ENCODE measurements at places on chromosomes 2 and 18.

GRCh38 chr2:142176941-142177340, 46.1 kb upstream of the LRP1B start:
- DNase-seq: no peak

GRCh38 chr2:152167065-152167464, 8.5 kb downstream of the STAM2 start:
- DNase-seq: no peak

DNA sequence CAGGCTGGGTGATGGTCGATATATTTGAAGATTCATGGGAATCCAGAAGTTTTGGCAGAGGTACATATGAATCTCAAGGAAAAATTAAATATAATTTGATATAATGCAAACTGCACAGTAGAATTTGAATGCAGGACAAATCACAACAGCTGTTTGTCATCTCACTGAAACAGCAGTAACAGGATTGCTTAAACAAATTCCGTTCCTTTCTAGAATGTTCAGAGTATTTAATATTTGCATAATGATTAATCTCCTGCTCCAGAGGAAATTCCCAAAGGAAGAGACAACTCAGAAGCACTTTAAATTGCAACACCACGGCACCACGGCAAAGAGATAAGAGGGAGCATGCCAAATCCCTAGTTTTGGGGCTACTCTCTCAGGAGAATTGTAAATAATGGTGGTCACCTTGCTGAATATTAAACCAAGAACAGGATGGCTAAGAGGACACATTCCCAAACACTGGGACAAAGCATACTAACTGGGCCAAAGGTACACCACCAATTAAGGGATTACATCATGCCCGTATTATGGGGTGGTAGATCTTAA, 67.8 kb upstream of the MAP4K3 start:
- DNase-seq: no peak

DNA sequence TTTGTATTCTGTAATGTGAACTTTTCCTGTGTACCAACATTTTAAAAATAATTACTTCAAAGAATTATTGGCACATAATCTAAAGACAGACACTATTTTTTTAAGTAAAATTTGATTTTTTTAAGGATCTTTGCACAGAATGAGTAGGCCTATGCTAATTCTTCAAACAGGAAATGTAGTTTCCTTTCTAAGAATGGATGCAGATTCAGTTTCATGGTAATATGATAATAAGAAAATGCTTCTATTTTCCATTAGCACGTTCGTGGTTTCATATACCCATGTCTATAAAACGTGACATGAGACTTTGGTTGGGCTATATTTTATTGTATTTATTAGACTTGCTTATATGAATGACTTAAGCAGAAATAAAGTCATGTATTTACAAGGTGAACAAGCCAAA, 191.8 kb upstream of the RBBP8 start:
- DNase-seq: no peak

- no peak for DNase-seq
Observed at GRCh38 chr2:49582946-49583345, 428.6 kb upstream of the FSHR start.

- no peak for DNase-seq
Observed at GRCh38 chr2:215917953-215918620, 95.3 kb downstream of the MREG start.

DNA sequence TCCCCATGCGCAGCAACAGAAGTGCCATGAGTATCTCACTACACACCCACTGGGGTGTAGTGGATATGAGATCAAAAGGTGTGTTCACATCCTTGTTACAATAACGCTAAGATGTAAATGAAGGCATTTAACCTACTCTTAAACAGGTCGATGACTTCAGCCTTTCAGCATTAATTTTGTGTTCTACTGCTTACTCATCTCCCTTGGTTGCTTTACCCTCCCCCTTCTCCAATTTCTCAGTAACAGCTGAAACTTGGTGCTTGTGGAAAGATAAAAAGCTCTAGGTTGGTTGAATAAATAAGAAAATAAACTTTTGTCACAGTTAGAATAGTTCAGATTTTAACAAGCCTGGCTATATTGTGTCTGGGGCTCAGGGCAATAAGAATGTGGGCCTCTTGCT, 147.5 kb upstream of the SESTD1 start:
- DNase-seq: no peak

DNA sequence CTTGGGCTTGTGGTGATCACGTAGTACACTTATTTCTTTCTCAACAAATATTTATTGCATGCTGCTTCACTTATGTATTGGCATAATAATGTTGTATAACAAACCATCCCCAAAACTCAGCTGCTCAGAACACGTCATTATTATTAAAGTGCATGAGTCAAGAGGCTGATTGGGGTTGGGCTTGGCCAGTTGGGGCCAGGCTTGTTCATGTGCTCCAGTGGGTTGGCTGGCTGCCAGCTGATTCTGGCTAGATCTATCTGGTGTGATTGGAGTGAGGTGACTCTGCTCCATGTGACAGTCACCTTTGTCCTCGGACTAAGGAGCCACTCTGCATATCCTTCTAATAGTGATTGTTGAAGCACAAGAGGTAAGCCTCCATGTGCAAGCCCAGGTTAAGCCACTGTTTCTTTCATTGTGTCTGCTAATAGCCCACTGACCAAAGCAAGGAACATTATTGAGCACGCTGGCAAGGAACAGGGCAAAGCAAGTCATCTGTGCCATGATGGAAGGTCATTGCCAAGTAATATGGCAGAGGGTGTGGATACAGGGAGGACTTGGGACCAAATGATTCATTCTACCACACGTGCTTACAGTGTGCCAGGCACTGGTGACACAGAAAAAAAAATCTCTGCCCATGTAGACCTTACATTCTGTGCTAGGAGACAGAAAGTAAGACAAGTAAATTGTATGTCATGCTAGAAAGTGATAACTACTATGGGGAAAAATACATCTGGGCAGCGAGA, 63.3 kb upstream of the TMEM182 start:
- DNase-seq: no peak

DNA sequence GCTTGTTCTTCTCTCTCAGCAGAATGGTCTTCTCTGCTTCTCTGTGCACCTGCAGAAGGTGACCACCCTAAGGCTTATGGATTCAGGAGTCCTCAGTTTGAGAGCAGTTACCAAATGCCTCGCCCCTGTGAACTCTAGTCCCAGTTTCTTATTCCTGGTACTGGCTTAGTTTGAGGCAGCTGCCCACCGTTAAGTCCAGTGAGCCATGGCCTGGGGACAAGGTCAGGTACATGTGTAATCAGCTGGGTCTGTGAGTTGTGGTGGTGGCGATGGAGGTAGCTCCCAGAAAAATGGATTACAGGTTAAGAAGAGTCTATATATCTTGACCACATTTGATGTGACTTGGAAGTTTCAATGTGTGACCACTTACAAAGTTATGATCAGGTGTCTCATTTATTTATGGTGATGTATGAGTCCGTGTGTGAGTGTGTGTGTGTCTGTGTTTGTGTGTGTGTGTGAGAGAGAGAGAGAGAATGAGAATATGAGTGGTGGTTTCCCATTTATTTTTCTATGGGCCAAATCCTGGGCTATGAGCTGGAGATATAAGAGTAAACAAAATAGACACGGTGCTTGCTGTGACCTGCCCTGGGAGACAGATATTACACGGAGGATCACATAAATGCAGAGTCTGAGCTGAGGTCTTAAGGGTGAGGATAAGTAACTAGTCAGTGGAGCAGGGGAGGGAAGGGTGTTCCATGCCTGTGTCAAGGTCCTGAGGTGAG, 13.0 kb upstream of the IL1RN start:
- DNase-seq: no peak

DNA sequence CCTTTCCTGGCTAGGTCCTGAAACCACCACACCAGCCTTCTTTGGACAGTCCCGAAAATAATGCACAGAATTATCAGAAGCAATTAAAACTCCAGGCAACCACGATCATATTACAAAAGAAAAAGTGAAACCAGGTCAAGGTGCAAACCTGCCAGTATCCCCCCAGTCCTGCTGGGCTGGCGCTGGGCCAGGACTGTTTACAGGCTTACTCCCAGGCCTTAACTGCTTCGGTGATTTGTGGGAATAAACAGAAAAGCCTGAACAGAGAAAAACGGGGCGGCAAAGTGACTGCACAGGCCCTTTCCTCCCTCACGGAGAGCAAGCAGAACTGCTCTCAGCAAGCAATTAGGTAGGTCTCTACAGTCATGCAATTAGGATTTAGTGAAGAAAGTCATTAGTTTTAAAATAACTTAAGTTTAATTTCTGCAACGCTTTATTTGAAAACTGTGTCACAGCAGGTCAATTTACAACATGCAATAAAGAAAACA, 1.3 kb downstream of the HDAC4 start:
- peak; percentile 53 for DNase-seq

- no peak for DNase-seq
Observed at GRCh38 chr2:3644246-3644525, 13.8 kb upstream of the ALLC start.

DNA sequence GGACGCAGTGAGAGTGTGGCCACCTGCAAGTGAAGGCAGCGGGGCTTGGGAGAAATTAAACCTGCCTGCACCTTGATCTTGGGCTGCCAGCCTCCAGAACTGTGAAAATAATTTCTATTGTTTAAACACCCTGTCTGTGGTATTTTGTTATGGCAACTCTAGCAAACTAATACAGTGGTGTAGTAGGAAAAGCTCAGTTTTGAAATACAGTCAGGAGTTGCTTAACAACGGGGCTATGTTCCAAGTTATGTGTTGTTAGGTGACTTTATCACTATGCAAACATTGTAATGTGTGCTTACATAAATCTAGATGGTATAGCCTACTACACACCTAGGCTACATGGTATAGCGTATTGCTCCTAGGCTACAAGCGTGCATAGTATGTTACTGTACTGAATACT, 93.4 kb upstream of the FN1 start:
- DNase-seq: no peak

DNA sequence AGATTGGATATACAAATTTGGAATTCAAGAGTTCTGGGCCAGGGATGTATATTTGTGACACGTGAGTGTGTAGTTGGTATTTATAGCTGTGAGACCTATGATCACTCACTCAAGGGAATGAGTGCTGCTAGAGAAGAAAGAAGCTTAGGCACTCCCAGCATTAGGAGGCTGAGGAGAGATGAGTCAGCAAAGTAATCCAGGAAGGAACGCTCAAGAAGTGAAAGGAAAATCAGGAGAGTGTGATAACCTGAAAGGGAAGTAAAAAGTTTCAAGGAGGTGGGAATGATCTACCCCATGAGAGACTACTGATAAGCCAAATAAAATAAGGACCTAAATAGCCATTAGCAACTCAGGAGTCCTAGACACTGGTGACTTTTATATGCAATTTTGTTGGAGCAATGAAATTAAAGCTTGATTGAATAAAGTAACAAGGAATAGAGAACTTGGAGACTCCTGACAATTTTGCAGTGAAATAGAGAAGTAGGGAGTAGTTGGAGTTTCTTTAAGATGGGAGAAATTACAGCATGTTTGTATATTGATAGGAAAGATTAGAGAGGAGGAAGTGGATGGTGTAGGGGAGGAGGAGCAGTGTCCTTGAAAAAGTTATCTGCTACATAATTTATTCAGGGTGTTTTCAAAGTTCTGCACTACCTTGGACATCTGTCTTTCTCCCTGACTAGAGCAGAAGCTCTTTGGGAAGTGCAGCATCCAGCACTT, 89.9 kb downstream of the UBE2E3 start:
- DNase-seq: no peak

GRCh38 chr2:240529344-240529999, 28.3 kb downstream of the ANKMY1 start:
- no peak for DNase-seq

GRCh38 chr18:3294435-3295080, 32.6 kb downstream of the MYL12B start:
- DNase-seq: no peak

GRCh38 chr18:62812242-62812641, 96.9 kb downstream of the PHLPP1 start:
- DNase-seq: no peak

DNA sequence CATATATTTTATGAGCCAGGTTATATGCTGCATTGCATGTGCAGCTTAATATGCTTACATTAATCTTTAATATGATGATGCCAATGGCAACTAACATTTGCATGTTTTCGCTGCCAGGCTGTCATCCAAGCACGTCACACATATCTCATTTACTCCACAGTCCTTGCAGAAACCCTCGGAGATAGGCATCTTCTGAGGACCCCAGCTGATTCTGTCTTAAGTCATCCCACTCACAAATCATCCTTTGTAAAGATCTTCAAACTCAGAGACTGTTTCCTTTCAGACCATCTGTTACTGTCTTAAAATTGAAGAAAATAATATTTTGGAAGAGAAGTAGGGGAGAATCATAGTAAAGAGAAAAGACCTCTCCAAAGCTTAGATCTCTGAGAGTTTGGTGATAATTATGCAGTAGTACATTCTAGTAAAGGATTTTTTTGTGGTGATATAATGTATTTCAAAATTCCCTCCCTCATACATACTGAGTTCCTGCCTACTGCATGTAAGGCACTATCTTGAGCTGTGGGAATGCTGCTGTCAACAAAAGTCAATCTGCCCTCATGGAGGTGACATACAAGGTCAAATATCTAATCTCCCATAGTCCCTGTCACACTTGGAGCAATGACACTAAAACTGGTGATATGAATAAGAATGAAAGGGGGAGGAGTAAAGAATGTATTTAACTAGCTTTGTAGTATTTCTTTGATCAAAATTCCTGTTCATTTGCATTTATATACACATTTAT, 11.0 kb downstream of the ITGA4 start:
- DNase-seq: no peak

DNA sequence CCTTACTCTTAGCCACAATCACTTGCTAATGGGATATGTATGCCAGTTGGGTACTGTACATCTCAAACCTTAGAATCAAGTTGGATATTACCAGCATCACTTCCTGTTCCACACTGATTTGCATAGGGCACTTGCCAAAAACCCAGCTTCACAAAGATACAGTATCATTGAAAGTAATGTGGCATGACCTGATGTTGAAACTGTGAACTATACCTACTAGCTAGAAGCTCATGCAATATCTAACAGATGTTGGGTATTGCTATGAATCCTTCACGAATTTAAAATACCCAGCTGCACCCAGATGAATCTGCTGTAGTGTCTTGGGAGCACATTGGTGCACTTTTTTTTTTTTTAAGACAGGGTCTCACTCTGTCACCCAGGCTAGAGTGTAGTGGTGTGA, 6.5 kb upstream of the STAMBP start:
- no peak for DNase-seq

GRCh38 chr2:221614274-221614673, 42.2 kb upstream of the EPHA4 start:
- DNase-seq: no peak

- peak; percentile 8 for DNase-seq
Observed at GRCh38 chr2:157194097-157194688, 63.3 kb upstream of the GALNT5 start.

DNA sequence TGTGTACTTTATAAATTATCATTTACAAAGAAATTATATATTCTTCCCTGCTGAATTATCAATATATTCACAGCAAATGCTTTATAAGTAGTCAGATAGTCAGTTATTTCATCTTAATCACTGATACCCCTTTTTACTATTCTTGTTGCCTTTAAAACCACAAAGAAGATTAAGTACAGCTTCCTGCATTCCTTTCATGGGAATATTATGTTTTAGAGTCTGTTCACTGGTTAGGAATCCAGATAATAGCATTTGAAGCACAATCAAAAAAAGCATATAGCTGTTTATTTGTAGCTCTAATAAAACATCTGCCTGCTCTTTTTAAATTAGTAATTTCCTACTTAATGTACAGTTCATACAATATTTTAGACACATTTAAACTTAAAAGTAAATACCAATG, 508.9 kb downstream of the FBXO15 start:
- no peak for DNase-seq

Measured in activated naive CD8-positive, alpha-beta T cell treated with anti-CD3 and anti-CD28 coated beads for 36 hours (primary cell).